ENCODE measurements at places on chromosomes 3 and 15.

DNA sequence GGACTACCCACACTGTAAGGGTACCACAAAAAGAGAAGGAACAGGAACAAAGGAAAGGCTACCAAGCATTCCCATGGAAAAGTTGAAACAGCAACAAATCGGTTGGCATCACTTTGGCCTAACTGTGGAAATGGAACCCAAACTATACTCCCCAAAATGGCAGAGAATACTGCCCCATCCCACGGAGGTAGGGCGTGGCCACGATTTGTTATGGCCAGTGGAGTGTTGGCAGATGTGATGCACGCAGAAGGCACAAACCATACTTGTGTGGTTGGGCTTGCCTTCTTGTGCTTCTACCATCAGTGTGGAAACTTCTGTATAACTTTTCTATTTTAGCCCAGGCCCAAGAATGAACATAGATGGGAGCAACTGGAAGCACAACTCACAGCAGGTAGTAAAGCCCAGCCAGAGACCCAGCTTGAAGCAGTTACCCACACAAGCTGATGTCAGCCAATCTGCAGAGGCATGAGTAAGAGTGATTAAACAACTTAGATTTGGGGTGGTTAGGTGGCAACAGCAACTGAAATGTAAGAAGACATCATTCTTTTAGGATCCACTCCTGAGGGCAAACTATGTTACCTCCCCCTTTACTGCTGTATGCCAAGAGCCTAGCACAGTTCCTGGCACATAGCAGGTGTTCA is 64.1 kb downstream of the BTD start:
- DNase-seq: no peak

- no peak for DNase-seq
Observed at GRCh38 chr3:8420612-8421011, 81.0 kb upstream of the LMCD1 start.

DNA sequence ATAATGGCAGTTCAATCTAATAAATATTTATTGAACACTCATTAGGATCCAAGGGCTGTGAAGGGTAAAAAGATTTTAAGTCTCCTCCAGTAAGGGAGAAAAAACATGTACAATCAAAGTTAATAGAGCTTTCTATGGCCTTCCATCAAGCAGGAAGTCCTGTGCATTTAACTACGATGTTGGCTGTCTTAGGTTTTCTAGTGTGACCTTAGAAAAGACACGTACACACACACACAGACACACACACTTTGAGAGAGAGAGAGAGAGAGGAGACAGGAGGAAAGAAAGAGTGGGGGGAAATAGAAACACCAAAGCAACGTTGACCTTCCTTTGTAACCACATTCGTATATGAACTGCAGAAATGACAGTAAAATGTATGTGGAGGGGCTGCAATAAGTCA is 126.1 kb upstream of the TMC3 start:
- no peak for DNase-seq

GRCh38 chr15:69818529-69818928 is 279.2 kb downstream of the TLE3 start:
- DNase-seq: no peak
